Hippocampal formation (tissue), 2 donors: ENCODE measurements at places on chromosomes 3 and 15.
A peak's percentile ranks its signal among the peaks of the same experiment; 100 is the strongest.

DNA sequence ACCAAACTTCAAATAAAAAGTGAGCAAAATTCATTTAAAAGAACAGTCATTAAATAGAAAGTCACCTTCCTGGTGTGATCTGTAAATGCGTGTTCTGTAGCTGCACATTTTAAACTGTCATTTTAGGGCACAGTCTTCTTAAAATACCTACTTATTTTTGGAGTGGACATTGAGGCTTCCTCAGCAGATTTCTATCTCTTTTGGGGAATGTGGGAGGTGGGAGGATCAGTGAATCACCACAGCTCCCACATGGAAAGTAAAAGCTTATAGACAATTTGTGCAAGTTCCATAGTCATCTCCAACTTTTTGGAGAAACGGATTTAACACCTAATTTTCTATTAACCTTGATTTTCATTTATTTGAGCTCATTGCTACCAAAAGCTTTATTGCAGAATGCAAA lies 21.0 kb upstream of the MOBP start:
- DNase-seq: no peak

GRCh38 chr3:107588217-107588616 lies 65.5 kb downstream of the BBX start:
- DNase-seq: no peak

DNA sequence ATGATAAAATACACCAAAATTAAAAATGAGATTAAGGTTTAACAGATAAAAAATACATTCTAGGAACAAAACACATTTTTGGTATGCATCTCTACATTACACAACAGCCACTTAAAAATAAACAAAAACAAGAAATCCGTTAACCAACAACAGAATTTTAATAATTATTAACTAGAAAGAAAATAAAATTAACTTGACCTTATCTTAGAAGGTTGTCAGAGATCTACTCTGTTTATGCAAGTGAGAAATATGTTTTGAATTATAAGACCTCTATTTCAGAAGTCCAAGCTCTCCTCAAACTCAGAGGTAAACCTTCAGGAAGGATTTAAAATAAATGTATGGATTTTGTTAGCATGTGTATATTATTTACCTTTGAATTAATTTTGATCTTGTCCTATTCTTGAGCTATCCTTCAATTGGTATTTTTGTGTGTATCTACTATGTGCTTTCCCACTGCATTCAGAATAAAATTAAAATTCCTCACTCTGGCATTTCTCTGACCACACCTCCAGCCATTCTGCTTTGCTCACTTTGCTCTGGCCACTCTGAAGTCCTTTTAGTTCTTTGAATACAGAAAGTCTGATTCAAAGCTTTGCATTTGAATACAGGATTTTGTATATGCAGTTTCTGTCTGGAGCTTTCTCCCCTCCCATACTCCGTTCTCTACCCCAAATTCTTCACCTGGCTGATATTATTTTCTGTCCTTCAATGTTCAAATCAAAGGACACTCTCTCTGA lies 352.0 kb downstream of the ZBTB20 start:
- no peak for DNase-seq

GRCh38 chr3:72278349-72279067 lies 493.6 kb upstream of the PROK2 start:
- no peak for DNase-seq

- DNase-seq: no peak
Observed at GRCh38 chr15:86591994-86592735, 512.5 kb downstream of the AGBL1 start.

DNA sequence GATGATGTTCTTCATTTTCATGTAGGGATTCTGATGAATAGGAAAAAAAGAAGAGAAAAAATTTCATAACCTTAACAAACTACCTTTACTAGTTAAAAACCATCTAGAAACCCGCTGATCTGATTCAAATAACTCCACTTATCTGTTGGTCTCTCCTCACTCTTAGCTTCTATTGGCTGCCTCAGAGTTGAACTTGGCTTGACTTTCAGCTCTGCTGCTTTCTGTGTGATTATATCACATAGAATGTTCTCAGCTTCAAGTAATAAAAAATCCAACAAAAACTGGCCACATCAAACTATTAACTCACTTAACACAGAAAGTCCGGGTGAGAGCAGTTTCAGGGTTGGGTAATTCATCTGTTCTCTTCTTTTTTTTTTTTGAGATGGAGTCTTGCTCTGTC lies 126.8 kb upstream of the RASGRP1 start:
- DNase-seq: no peak

- DNase-seq: no peak
Observed at GRCh38 chr3:4504340-4505261, 11.5 kb downstream of the ITPR1 start.

DNA sequence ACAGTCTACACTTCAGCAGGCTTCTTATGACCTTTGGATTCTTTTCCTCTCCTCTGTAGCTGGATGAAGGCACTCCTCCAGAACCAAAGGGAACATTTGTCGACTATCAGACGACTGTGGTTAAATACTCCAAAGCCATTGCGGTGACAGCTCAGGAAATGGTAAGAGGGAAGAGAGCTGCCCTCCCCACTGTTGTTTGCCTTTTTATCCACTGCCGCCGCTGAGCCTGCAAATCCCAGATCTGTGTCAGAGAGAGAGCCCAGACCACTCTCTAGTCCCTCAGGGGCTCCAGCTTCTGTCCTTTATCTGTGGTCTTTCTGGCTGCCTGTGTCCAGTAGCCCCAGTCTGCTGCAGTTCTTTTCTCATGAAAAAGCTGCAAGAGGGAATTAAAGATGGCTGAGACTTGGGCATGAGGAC lies 261.5 kb upstream of the TPM1 start:
- no peak for DNase-seq

DNA sequence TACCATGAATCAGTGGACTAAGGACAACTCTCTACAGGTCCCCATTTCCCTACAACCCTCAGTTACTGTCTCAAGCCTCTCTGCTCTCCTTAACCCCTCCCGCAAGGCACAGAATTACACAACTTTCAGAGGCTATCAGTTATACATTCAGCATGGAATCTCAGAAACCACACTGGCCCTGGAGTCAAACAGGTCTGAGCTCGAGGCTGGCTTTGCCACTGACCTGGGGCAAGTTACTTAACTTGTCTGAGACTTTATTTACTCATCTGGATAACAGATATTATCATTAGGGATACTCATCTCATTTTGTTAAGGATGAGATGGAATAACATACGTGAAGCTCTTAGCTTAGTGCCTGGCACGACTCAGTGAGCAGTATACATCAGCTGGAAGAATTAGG lies 95.2 kb downstream of the WDR76 start:
- no peak for DNase-seq

DNA sequence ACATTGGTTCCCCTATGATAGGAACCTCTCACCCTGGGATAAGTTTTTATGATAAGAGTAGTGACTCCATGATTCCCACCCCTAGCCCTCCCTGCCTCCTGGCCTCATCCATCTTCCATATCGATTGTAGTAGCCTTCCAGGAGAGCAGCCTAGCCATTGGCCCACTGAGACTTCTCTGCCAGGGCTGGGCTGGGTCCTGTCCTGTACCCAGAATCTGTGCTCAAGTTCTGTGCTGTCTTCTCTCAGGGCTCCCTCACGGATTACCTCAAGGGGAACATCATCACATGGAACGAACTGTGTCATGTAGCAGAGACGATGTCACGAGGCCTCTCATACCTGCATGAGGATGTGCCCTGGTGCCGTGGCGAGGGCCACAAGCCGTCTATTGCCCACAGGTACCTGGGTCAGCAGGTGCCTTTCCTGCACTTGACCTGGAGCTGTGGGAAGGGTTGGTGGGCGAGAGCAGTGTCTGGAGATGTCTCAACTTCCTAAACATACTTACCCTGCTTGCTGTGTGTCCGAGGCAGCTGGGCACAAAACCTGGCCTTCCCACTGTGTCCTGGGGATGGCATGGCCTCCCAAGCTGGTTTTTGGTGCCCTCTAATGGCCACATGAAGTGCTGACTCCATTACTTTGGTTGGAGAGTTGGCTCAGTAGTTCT lies 16.6 kb upstream of the EXOG start:
- DNase-seq: peak; percentile 63
